ENCODE measurements at places on chromosomes 1 and 21. TPM values are rescaled to one million over a fixed set of nuclear protein-coding genes. Genes with fewer than 3 reads are reported as not detected.

- H3K36me3 ChIP-seq = no peaks in the 10 kb centered on the region
- H3K27ac ChIP-seq = no peak overlapping the region
- no peaks in the 10 kb centered on the region for H3K4me1 ChIP-seq
- no peaks in the 10 kb centered on the region for H3K27me3 ChIP-seq
Observed at GRCh38 chr1:208541225-208541855, 297.2 kb upstream of the PLXNA2 start.

The TGFBR3 gene
- 14.5 TPM for total RNA-seq

DNA sequence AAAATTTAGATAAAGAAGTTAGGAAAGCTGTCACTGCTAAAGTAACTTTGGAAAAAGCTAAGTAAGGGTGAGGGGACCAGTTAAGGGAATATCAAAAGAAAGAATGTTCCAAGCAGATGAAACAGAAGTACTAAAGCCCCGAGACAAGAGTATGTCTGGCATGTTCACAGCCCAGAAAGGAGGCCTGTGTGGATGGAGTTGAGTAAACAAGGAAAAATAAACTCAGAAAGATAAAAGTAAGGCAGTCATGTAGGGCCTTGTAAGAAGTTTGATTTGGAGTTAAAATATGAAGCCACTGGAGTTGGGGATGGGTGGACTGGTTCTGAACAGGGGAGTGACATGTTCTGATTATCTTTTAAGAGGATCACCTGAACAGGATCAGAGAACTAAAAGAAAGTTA, 177.9 kb downstream of the CDC42BPA start:
- no peak for DNase-seq
- H3K27ac ChIP-seq = no peak overlapping the region
- H3K4me1 ChIP-seq = no peaks in the 10 kb centered on the region
- H3K4me3 ChIP-seq = no peak overlapping the region
- H3K27me3 ChIP-seq = no peaks in the 10 kb centered on the region

- H3K4me1 ChIP-seq = no peaks in the 10 kb centered on the region
- no peak for DNase-seq
- H3K36me3 ChIP-seq = no peaks in the 10 kb centered on the region
- H3K27me3 ChIP-seq = no peaks in the 10 kb centered on the region
Observed at GRCh38 chr1:83912876-83913275, 86.1 kb downstream of the TTLL7 start.

DNA sequence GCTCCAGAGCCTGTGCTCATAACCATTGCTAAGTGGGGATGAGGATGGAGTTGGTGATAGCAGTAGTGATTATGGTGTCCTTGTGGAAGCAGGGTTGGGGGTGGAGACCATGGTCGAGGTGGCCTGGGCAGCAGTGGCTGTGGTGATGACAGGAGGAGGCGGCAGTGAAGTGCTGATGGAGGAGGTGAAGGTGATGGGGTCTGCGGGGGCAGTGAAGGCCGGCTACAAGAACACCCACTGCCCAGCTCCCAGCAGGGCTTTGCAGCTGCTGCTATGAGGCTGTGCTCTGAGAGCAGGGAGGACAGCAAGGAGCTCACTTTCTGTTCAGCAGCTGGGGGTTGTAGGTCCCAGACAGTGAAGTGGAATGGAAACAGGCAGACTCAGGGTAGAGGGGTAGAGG, 15.6 kb upstream of the DMBX1 start:
- H3K4me3 ChIP-seq = no peak overlapping the region
- H3K36me3 ChIP-seq = no peaks in the 10 kb centered on the region
- H3K27ac ChIP-seq = no peak overlapping the region

Data from Panc1 (cell line).